Activated naive CD8-positive, alpha-beta T cell treated with anti-CD3 and anti-CD28 coated beads, Interleukin-2, amount 10 ng/mL, durations not matched to agents 7 days and 5 days (primary cell): ENCODE measurements at places on chromosomes 2 and 18. TPM values are rescaled to one million over a fixed set of nuclear protein-coding genes. Genes with fewer than 3 reads are reported as not detected.

DSC3 gene
- not detected for total RNA-seq

GRCh38 chr2:134625311-134625710, 93.5 kb downstream of the TMEM163 start:
- no peak for DNase-seq

DNA sequence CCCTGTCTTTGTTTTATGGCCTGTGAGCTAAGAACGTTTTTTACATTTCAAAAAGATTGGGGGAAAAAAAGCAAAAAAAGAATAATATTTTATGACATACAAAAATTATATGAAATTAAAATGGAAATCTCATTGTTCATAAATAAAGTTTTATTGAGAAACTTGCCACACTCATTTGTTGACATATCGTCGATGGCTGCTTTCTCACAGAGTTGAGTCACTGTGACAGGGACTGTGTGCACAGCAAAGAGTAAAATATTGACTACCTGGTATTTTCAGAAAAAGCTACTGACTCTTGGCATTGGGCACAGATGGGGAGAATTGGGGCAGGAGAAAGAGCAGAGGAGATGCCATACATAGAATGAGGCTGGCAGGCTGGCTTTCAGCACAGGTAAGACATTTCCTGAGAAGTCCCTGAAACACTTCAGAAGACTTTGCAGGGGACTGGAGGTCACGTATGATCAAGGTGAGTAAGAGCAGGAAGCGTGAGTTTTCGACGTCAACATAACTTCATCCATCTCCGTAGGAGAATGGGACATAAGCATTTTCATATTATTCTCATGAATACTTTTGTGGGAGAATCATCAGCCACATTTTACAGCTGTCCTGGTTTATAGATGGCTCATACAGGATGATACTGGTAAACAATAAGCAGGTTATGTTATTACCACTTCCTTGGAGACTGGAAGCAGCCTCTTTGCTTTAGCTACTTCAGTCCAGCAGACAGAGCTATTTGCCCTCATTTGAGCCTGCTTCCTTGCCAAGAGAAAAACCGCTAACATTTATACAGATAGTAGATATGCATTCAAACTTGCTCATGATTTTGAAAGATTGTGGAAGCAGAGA, 32.5 kb upstream of the PUM2 start:
- no peak for DNase-seq

DNA sequence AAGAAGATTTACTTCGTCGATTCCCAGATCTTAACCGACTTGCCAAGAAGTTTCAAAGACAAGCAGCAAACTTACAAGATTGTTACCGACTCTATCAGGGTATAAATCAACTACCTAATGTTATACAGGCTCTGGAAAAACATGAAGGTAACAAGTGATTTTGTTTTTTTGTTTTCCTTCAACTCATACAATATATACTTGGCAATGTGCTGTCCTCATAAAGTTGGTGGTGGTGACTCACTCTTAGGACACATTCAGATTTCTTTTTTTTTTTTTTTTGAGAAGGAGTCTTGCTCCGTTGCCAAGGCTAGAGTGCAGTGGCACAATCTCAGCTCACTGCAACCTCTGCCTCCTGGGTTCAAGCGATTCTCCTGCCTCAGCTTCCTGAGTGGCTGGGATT, 26.8 kb downstream of the MSH2 start:
- no peak for DNase-seq

- no peak for DNase-seq
Observed at GRCh38 chr2:235051436-235052260, 99.8 kb downstream of the SH3BP4 start.

GRCh38 chr2:55952415-55952814, 28.8 kb upstream of the EFEMP1 start:
- no peak for DNase-seq

DNA sequence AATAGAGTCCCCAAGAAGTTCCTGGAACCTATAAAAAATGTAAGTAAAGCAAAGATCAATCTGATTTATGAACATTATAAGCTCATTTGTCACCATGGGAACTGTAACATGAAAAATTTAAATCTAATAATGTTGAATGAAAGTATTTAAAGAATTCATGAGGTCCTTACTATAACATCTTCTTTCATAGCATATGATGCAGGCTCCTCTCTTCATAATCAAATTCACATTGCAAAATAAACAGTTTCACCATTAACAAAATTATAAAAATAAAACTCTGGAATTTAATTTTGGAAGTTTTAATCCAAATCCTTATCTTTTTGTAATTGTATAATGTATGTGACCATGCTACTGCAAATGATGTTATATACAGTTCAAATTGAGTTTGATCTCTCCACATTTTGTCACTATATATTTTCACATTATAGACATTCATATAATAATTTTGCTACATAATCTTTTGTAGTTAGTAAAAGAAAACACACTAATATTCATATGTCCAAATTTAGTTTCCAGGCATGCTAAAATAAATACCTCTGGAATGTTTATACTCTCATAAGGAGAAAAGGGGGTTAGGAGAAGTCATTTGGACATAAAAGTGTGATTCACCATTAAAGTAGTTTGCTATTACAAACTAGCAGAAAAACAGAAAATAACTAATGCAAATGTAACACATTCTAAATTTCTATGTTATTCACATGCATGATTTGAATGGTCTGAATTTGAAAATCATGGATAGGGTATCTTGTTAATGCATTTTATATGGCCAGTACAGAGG, 954.1 kb downstream of the DSC3 start:
- DNase-seq, result no peak

GRCh38 chr18:25190472-25190871, 161.5 kb downstream of the ZNF521 start:
- DNase-seq, result no peak

DNA sequence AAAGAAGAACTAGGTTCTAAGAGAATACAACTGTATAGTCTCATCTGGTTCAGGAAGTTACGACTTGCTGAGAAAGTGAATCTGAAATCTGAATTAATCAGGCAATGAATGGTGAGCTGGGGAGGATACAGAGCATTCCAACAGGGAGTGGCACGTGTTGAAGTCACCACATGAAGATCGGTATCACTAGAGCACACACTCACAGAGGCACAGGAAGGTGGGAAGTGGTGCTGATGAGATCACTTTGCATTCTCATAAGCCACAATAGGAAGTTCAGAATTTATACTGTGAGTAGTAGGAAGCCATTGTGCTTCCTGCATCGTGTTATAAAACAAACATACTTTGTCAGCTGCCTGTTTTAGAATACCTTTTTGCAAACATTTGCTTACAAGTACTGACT, 615.0 kb upstream of the DDX18 start:
- no peak for DNase-seq

DNA sequence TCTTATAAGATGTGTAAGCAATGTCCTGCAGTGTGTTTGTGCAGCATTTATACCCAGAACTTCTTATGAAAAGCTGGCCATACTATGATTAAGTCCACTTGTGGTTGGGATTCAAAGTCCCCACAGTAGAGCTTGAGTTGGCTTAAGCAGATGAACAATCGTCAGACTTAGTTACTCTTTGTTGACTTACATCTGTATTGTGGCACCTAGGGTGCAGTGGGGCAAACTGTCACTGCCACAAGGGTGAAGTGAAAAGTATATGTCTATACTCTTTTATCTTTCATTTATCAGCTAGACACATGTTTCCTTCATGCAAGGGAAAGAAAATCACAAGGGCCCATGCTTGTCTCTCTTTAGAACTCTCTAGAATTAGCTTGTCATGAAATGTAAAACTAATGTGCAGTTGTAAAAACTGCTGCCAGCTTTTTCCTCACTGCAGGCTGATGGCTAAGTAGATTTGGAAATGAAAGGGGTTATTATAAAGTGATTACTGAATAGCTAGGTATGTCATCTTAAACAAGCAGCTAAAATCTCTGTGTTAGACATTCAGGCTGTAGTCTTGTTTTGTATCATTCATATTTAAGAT, 474.5 kb downstream of the PTPRM start:
- DNase-seq, result no peak

ARHGAP25 gene
- total RNA-seq, result 109 TPM

DNA sequence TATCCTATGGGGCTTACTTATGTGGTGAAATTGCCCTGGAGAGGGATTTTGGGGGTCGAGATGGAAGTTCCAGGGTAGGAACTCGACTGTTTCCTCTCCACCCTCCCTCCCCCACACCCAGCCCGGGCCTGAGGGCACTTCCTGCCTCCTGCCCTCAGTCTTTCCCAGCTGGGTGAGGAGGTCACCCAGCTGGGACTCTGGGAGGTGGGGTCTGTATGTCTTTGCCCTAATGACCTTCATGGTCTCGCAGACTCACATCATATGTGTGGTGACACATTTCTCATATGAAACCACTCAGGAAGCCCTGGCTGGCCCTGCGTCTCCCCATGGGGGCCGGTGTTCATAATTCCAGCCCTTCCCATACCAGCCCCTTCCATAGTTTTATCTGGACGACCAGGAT, 12.4 kb downstream of the ATOH8 start:
- DNase-seq, result no peak

DNA sequence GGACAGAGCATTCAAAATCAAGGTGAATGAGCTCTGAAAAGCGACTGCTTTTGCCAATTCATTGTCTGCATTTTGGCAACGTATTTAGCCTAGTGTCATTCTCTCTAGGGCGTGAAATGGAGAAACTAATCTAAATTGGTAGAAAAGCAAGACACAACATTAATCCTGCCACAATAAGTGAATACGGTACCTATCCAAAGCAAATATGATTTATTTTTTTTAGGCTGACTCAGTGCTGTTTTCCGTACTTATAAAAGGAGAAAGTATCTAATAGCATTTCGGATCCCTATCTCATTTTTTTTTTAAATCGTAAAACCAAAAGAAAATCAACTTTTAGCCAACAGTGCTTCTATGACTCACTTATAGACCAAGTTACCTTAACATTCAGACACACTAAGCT, 672.5 kb downstream of the LRP1B start:
- no peak for DNase-seq

DNA sequence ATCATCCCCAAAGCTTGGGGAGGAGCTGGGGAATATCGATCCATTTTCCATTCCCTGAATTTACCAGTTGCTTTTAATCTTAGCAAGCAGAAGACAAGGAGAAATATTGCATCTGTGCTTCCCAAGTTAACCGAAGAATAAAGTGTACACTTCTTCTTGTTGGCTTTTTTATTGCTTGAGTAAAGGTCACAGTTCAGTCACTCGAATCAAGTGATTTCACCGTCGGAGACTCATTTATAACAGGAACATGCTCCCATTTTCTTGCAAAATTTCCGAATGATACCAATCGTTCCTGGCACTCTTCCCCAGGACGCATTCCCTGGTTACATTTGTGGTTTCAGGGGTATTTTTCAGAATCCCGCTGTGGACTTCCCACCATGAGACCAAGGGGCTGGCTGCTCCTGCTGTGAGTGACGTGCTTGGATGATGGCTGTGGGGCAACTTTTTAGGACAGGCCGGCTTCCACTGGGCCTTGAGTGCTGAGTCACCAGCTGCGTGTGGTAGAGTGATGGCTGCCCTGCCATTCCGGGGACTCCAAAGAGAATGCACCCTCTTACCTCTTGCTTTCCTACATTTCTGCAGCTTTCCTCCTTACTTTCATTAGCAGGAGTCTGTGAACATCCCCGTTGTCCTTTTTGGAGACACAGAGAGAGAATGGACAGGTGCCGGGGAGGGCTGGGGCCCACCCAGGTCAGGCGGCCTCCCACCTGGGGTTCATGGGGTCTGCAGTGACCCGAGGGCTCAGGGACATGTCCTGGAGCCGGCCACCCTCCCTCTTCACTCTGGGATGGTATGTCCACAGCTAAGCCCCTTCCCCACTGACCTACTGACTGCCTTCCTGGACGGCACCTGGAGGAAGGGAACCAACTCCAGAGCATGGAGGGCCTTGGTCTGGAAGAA, 60.7 kb upstream of the HDAC4 start:
- DNase-seq, result no peak

VSNL1 gene
- total RNA-seq, result not detected

- DNase-seq, result no peak
Observed at GRCh38 chr2:151860210-151860609, 32.0 kb upstream of the ARL5A start.
